ENCODE measurements at places on chromosomes 7 and 10.

GRCh38 chr7:42914421-42915045 is 2.7 kb upstream of the C7orf25 start:
- DNase-seq, result peak; percentile 21

DNA sequence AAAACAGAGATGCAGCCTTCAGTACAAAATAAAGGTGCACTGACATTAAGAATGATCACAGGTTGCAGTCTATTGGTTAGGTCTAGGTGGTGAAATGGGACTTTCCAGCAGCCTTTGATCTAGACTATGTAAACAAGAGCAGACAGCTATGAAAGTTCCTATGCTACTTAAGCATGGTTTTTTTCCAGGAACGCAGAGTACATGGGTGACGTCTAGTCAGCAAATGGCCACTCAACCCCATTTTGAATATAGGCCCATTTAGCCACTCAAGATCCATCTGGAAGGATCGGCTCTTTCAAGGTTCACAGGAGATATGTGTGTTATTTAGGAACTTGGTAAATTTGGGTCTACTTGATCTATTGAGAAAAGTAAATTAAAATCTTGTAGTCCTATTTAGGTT is 1424.6 kb upstream of the LRRTM3 start:
- no peak for DNase-seq

DNA sequence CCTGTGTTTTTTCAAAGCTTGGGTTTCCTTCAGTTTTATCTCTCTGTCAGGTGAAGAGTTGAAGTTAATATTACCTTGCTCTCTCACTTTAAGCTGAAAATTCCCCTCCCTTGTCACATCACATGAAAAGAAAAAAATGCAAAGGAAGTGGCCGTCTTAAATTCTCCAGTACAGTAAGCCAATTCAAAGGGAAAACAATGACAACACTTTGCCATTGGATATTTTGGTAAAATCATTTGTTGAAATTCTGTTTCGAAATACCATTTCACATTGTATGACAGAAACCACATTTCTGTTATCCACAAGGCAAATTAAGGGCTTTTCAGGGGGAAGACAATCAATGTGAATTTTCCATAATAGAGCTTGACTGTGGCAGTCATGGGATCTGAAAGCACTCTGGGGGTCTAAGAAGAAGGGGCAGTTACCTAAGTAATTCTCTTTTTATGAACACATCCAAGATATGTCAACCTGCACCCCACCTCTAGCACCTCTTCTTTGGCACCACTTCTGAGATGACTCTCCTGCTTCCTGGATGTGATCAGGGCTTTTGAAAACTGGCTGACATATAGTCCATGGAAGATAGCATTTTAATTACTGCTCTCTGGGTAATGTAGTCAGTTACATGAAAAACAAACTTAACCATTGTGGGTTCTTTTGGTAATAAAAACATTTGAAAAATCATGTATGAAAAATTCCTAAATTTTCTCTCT is 63.8 kb downstream of the ENTPD1 start:
- no peak for DNase-seq

DNA sequence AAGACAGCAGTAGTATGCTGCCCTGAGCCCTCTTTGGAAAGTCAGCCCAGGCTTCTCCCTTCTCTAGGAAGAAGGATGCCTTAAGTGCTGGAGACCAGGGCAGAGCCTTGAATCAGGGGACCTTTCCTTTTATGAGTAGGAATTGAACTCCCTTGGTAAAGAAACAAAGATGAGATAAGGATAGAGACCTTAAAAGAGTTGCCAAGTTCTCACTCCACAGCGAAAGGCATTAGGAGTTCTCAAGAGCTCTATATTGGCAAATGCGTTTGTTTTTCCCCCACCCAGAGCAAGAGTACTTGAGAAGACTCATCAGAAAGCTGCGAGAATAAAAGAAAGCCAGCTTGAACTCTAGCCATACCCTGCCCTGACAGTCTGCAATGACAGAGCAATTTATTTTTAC is 72.9 kb upstream of the OGDHL start:
- no peak for DNase-seq

- DNase-seq, result peak; percentile 5
Observed at GRCh38 chr7:28180364-28181147, at the start of gene JAZF1. JAZF1 (minus strand) TSS chr7:28180795.

GRCh38 chr10:122304054-122304579 is 33.0 kb downstream of the BTBD16 start:
- no peak for DNase-seq

GRCh38 chr10:23399701-23400144 is 39.2 kb upstream of the OTUD1 start:
- no peak for DNase-seq

- peak; percentile 81 for DNase-seq
Observed at GRCh38 chr7:131011976-131012375, 278.0 kb upstream of the KLF14 start.

GRCh38 chr10:47412869-47413268 is 28.8 kb upstream of the ZNF488 start:
- no peak for DNase-seq

DNA sequence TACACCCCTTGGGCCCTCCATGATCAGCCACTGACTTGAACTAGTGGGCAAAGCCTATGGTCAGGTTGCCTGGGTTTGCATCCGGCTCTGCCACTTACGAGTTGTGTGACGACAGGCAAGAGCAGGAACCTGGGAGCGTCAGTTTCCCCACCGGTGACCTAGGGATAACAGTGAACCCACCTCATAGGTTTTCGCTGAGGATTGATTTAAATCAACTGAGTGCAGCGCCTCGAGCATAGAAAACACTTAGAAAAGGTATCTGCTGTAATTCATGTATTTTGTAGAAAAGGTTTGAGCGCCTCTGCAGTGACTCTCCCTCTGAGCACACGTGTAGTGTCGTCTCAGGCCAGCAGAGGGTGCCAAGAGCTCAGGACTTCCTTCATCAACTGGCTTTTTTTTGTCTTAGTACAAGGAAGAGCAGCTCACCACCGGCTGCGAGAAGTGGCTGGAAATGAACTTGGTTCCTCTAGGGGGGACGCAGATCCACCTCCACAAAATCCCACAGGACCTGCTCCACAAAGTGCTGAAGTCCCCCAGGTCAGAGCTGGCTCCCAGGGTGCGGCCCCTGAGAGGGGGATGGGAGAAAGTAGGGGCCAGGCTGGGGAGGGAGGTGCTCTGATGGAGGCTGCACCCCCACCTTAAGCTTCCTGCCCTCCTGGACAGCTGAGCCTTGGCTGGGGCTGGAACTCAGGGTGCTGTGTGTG is 27.7 kb downstream of the BTBD16 start:
- DNase-seq, result peak; percentile 81

- no peak for DNase-seq
Observed at GRCh38 chr10:36475746-36476145, 649.7 kb upstream of the ANKRD30A start.

DNA sequence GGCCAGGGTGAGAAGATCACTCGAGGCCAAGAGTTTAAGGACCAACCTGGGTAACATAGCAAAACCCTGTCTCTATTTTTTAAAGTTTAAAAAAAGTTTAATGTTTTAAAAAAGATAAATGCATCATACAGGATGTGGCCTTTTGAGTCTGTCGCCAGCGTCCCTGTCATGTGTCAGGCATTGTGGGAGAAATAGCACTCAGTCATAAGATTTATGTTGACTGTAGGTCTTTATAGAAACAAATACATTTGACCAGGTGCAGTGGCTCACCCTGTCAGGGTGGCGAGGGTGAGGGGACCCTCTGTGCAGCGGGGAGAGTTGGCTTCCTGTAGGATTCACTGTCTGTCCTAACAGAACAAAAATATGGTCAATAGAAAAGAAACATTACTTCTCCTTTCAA is 63.5 kb upstream of the SH2B2 start:
- no peak for DNase-seq
